ENCODE measurements at places on chromosomes 11 and 22. TPM values are rescaled to one million over a fixed set of nuclear protein-coding genes. Genes with fewer than 3 reads are reported as not detected.

Gene CRYBB3
- 0.19 TPM for polyA plus RNA-seq

DNA sequence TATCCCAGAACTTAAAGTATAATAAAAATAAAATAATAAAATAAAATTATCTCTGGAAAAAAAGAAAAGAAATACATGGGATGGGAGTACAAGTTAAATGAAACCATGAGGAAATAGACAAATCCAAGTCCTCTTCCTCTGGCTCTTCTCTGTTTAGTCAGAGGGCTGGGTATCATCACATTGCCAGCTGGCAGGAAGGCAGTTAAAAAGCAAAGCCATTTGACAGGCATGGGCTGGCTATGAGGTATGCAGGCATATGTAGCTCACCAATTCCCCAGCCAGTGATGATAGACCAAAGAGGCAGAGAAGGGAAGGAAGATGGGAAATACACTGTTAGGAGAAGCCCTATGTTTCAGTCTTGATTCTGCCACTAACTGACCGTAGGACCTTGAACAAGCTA lies 6.5 kb downstream of the LYVE1 start:
- no peak for DNase-seq

Gene NXPE2
- polyA plus RNA-seq, result 0.27 TPM

DNA sequence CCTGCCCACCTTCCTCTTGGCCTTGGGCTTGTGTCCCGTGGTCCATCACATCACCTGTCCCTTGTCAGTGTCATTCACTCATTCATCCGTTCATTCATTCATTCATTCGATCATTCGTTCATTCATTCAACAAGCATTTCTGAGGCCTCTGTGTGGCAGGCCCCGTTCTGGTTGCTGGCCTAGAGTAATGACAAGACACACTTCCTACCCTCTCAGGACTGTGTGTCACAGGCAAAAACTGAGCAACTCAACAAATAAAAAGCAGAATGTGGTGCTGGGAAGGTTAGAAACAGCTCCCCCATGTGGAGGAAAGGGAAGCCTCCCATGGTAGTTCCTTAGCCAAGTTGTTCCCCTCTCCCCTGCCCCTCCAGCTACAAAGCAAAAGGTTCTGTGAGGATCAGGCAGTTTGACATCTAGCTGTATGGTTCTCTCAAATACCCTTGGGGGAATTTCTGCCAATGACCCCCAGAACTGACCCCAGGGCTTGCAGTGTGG lies 1.6 kb upstream of the OMP start:
- no peak for DNase-seq

DNA sequence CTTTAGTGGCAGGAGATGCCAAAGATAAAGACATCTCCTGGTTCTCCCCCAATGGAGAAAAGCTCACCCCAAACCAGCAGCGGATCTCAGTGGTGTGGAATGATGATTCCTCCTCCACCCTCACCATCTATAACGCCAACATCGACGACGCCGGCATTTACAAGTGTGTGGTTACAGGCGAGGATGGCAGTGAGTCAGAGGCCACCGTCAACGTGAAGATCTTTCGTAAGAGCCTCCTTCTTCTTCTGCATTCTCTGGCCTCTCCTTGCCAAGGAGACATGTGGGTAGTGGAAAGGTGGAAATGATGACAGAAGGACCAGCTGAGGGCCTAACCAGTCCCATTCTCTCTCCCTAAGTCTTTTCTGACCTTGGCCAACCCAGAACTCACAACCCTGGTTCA lies 110.1 kb upstream of the TTC12 start:
- no peak for DNase-seq

Gene PKNOX2
- polyA plus RNA-seq, result 13.4 TPM

Gene TCN2
- polyA plus RNA-seq, result 70.3 TPM

GRCh38 chr11:65133724-65134123 lies 595 bp downstream of the SYVN1 start:
- no peak for DNase-seq

Gene OR8G5
- polyA plus RNA-seq, result not detected

Gene OR8A1
- not detected for polyA plus RNA-seq

Data from renal pelvis (tissue), 12 donors.